ENCODE measurements at places on chromosomes 3 and 15. TPM values are rescaled to one million over a fixed set of nuclear protein-coding genes. Genes with fewer than 3 reads are reported as not detected.

ZBED2 gene
- not detected for total RNA-seq

SV2B gene
- total RNA-seq = not detected

TTLL13 gene
- not detected for total RNA-seq

GRCh38 chr3:160481856-160482255 lies 32.3 kb upstream of the TRIM59 start:
- DNase-seq = no peak

DNA sequence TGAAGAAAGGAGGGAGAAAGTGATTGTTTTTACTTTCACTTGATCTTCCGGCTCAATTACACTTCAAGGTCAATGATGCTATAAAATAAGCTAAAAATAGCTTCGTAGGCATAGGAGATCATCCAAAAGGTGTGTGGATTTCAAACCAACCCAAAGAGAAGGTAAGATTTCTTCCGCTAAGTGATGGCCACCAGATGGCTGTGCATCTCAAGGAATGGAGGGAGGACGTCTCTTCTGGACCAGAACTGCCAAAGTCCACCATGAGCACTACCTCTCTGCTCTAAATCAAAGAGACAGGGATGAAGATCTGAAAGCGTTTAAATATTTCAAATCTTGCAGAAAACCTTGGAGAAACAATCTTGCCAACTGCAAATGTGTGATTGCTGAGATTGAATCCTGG lies 199.1 kb upstream of the ZPLD1 start:
- DNase-seq = peak; percentile 15

Data from RPMI7951 (cell line).